B cell (primary cell): ENCODE measurements at places on chromosomes 3 and 15.
A peak's percentile ranks its signal among the peaks of the same experiment; 100 is the strongest.

- no peak for DNase-seq
Observed at GRCh38 chr3:39515681-39516441, 48.4 kb downstream of the MOBP start.

DNA sequence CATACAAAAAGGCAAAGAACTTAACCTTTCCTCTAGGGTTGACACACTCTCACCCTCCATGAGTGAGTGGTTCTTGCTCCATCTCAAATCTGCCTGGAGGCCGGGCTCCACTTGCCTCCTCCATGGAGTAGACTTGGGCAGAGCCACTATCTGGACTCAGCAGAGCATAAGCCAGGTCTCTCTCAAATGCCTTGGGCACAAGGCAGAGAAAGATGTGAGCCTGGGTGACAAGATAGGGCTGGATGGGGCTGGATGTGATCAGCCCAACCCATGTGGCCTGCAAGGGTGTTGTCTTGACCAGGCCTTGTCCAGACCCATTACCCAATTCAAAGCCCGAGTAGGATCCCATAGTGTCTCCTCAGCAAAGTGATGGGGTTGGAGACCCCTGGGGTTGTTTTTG lies 4.2 kb upstream of the RPL29 start:
- no peak for DNase-seq

DNA sequence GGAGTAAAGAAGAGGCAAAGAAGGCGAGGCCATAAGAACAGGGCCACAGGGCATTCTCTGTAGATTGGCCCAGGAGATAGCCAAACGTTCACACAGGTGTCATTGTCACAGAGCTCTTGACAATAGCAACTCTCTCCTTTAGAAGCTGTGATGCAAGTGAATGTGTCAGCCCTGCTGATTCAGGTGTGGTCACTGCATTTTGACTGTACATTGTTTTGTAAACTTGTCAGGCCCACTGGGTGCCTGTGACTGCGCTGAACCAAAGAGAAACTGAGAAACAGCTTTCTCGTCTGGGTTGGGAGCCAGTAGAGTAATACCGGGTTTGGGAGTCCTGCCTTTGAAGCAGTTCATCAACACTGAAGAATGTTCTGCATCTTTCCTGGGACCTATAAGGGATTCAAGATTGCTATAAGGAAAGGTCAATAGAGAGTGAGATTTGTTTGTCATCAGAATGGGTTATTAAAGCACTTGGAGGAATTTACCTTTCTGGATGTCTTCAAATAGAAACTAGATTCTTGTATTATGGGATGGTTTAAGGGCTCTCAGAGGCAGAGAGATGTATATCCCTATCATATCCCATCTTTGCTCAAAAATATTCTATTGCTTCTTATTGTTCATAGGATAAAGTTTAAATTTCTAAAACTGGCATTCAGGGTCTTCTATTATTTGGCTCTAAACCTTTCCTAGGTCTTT lies 45.4 kb downstream of the TMEM45A start:
- DNase-seq, result no peak

GRCh38 chr3:186971578-186971977 lies 41.3 kb downstream of the ST6GAL1 start:
- DNase-seq, result no peak

DNA sequence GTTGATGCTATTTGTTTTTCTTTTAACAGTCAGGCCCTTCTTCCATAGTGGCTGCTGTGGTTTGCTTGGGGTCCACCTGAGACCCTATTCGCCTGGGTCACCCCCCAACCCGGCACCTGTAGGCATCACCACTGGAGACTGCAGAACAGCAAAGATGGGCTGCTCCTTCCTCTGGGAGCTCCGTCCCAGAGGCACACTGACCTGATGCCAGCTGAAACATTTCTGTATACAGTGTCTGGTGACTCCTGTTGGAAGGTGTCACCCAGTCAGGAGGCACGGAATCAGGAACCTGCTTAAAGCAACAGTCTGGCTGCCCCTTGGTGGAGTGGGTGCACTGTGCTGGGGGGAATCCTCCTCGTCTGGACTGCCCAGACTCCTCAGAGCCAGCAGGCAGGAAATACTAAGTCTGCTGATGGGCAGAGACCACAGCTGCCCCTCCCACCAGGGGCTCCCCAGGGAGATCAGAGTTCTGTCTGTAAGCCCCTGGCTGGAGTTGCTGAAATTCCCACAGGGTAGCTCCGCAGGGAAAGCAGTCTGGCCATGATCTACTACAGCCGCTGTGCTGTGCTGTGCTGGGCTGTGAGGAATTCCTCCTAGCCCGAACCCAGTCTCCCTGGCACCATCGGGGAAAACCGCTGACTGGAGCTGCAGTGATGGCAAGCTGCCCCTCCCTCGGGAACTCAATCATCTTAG lies 248.2 kb downstream of the TBC1D5 start:
- DNase-seq, result no peak

- DNase-seq, result no peak
Observed at GRCh38 chr15:33494306-33494705, 183.5 kb downstream of the RYR3 start.

GRCh38 chr3:72042397-72043203 lies 257.7 kb upstream of the PROK2 start:
- DNase-seq, result no peak

DNA sequence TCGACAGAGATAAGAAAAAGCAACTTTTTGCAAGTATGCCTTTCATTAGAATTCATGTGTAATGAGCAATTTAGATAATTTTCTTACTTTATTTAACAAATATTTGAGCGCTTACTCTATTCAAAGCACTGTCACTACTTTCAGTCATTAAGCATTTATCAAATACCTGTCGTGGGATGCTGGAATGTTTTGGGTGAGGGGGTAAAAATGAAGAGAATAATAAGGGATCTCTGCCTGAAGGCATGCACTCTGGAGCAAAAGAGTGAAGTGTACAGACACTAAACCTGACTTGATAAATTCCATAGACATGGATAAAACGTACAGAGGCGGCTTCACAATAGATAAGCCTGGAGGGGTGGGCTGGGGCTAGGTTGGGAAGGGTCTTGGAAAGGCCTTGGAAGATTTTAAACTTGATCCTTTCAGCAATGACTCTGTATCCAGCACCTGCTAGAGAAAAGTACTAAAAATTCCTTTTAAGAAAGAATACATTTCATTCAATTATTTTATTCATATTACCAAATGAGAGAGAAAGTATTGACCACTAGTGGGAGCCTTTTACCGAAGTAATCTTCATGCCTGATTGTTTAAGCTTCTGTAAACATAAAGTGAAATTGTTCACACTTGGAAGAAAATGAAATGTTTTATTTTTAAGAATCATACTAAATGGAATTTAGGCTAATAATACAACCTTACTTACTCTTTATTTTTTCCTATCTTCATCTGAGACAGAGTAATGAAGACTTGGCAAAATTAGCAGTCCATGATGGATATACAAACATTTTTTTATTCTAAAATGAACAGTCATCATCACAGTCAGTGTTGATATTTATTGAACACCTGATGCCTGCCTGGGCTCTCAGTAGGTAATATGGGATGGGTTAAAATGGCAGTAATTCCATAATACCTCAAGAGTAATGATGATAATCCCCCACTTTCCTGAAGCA lies 113.2 kb downstream of the PPP2R3A start:
- DNase-seq, result peak; percentile 38

DNA sequence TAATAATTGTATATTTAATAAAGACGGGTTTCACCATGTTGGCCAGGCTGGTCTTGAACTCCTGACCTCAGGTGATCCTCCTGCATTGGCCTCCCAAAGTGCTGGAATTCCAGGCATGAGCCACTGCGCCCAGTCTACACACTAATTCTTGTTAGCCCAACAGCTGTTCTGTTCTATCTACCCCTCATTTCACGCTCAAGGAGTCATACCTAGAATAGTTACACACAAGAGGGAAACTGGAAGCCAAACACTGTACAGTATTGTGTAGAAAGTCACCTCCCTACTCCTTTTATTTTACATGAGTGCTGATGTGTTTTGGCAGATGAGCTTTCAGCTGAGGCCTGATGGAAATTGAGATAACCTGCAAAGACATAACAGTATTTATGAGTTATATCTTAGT lies 13.4 kb upstream of the CTDSPL2 start:
- DNase-seq, result no peak

DNA sequence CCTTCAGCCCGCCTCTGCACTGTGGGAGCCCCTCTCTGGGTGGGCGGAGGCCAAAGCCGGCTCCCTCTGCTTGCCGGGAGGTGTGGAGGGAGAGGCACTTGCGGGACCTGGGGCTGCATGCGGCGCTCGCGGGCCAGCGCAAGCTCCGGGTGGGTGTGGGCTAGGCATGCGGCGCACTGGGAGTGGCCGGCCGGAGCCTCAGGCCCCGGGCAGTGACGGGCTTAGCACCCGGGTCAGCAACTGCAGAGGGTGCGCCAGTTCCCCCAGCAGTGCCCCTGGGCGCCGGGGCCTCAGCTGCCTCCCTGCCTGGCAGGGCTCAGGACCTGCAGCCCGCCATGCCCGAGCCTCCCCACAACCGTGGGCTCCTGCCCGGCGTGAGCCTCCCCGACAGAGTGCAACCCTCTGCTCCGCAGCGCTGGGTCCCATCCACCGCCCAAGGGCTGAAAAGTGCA lies 98.9 kb upstream of the POU1F1 start:
- DNase-seq, result no peak

DNA sequence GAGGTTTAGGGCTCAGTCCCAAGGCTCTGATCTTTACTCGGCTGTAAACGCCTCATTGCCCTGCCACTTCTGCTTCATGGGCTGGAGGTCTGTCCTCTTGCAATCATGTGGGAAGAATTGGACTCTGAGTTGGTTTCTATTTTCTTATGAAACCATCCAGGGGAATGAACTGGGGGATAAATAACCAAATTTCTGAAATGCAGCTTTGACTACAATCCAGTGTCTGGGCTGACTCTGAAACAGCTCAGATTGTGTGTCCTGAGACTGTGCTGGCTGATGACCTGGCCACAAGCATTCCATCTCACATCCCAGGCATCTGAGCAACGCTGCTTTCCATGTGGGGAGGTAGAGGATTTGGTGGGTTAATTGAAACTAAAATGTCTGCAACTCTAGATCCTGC lies 71.0 kb upstream of the GALNT15 start:
- DNase-seq, result no peak

DNA sequence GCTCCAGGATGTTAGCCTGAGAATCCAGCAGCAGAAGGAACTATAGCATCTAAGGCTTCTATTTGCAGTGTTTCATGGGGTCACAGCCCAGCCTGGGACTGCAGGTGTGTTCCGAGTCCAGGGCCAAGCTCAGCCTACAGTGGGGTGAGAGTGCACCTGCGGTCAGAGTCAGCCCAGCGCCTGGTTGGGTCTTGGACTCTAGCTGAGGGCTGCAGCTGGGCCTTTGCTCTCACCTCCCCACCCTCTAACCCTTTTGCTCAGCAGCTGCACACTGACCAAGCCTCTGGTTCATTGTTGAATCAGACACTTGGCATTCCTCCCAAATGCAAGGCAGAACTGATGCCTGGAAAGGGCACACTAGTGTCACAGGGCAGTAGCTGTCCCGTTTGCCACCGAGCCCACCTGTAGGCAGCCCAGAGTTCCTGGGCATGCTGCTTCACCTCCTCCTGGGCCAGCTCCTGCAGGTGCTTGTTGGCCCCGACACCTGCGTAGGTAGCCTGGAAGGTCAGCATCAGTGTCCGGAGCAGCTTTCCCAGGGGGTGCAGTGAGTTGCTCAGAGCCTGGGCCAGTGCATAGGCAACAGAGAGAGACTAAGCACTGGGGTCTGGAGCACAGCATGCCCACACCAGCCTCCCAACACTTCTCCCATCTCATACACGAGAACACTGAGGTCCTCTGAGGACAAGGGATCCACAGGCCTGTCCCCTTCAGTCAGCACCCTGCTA lies 17.5 kb downstream of the ALS2CL start:
- DNase-seq, result no peak

DNA sequence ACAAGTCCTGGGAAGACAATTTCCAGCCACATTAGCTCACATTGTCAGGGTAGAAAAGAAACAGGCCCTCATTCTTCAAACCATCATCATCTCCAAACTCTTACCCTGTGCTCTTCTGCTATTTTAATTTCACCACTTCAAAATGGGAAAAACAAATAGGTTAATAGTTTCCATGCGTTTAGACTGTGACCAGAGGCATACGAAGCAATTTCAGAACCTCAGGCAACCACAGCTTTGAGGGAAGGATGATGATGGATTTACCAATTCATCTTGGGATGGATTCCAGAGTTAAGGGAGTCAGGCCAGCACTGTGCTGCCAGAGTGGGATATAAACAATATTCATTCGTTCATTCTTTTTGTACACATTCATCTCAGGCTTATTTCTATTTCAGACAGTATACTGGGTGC lies 307.8 kb upstream of the TPRG1 start:
- DNase-seq, result no peak

DNA sequence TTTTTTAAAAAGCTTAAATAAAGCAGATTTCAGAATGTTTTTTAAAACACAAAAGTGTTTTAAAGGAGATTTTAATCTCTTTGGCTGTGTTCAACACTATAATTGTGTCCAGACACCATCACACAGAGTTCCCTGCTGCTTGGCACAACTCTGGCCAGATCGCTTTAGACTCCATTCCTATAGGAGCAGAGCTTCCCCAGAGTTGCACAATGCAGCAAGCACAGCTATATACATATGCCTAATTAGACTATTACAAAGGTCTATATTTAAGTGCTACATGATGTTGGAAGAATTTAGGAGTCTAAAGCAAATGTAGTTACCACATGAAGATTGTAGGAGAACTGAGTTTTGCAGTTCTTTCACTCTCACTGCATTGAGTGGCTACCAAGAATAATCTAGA lies 11.2 kb downstream of the SLC9A9 start:
- no peak for DNase-seq

DNA sequence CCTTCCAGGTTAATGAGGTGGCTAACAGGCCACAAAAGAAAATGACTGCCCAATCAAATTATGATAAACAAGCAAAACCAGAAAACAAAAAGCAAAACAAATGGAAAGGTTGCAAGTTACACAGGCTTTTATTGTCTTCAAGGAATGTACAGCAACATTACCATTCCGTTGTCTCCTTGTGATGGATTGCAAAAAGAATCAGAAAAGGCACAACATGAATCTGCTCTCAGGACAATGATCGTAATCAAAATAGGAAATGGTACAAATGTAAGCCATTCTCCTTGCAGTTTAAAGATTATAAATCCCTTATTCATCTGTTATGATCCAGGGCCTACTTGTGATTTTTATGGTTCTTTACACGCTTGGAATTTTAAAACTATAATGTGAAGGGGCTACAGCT lies 125.8 kb downstream of the ECT2 start:
- no peak for DNase-seq
